Neural crest cell (in vitro differentiated cells): ENCODE measurements at places on chromosomes 5 and 9. TPM values are rescaled to one million over a fixed set of nuclear protein-coding genes. Genes with fewer than 3 reads are reported as not detected.

Gene RALGPS1
- total RNA-seq, result 10.8 and 11.7 TPM in 2 replicates

- no peak for DNase-seq
These were observed 7.1 kb upstream of the PCA3 start for GRCh38 chr9:76756941-76757673.

DNA sequence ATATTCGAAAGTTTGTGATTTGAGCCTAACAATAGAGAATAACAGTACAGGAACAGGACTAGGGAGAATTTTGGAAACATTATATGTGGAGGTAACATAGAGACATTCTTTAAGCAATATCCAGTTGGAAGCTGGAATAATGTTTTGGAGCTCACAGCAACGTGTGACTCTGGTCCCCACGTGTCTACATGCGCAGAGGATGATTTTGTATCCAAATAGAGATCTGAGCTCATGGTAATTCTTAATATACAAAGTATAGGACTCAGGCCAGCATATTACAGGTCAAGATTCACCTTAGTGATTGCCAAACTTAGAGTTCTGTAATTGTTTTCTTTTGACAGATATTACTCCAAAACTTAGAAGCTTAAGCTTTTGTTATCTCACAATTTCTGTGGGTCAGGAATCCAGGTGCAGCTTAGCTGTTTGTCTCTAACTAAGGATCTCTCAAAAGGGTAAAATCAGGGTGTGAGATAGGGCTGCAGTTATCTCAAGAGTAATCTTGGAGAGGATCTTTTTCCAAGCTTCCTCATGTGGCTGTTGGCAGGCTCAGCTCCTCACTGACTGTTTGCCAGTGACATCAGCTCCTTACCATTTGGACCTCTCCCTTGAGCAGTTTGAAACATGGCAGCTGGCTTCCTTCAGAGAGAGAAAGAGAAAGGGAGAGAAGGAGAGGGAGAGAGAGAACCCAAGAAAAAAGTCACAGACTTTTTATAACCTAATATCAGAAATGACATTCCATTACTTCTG is 272.0 kb upstream of the ZNF462 start:
- no peak for DNase-seq

DNA sequence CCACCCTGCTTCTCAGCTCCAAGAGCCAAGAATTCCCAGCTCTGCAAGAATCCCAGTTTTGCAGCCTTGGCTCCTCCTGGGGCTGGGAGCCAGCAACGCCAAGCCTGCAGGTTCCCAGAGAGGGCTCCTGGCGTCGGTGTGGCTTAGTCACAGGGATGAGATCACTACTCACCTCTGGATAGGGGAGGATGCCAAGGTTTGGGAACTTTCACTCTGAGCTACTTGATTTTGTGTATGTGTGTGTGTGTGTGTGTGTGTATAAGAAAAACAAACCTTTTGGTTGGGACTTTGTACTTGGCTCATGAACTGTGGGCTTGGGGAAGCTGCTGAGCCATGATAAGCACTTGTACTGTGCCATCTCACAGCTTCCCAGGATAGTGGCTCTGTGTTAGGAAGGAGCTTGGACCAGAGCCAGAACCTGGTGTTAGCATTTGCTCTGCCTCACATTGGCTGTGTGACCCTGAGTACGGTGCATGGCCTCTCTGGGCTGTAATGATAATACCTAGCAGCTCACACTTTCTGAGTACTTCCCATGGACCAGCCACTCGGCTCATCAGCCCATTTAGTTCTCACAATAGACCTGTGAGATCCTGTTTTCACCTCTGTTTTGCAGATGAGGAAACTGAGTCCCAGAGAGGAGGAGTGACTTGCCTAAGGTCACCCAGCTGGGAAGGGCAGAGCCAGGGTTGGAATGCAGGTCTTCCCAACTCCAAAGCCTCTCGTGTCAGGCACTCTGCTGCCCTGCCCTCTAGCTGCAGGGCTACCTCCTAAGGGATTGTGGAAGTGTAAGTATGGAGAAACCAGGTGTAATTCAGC is 41.4 kb upstream of the DAB2IP start:
- DNase-seq, result no peak

DNA sequence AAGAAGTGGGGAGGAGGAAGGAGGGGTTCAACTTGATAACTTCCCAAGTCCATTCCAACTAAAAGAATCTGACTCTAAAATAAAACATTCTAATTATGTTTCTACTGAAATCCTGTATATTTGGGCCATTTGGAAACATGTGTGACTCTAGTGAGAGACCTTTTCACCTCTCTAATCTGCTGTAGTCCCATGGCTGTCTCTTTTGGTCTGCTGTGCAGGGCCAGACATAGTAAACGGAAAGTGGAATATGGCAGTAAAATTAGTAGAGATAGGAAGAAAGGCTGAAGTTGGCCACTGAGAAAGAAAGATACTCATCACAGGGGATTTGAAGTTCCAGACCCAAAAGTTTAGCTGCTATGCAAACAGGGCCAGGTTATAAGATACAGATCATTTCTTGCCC is 15.9 kb downstream of the RFX3 start:
- DNase-seq, result no peak

GRCh38 chr9:33044677-33045282 is 19.7 kb downstream of the DNAJA1 start:
- DNase-seq, result no peak

DNA sequence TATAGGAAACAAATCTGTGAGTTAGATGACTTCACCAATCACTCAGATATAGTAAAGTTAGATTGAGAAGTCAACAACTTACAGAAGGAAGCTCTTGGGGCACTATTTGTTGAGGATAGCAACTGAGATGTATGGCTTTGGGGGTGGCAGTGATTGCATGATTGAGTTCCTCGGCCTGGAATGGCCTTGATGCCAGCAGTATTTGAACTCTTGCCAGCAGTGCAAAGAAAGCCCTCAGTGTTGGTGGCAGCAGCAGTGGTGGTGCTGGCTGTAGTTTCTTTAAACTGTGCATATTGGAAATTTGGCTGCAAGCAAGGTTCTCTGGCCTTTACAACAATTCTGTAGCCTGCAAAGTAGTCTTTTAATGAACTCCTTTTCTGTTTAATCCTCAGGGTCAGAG is 41.4 kb upstream of the PJA2 start:
- DNase-seq, result no peak

Gene C9
- not detected in 2 replicates for total RNA-seq

Gene PGM5
- total RNA-seq, result 0.16 and 0.43 TPM in 2 replicates

Gene LCN2
- total RNA-seq, result not detected in 2 replicates

Gene PCDHGA4
- total RNA-seq, result 0.56 and 0.93 TPM in 2 replicates

GRCh38 chr5:142810743-142811290 is 40.6 kb downstream of the ARHGAP26 start:
- no peak for DNase-seq

GRCh38 chr5:126961702-126962101 is 68.7 kb downstream of the MARCHF3 start:
- DNase-seq, result no peak

- DNase-seq, result no peak
These were observed 212.5 kb downstream of the GAS1 start for GRCh38 chr9:86734771-86735170.

GRCh38 chr9:134516464-134516863 is 125.1 kb upstream of the COL5A1 start:
- no peak for DNase-seq
